T-cell (primary cell): ENCODE measurements at places on chromosomes 12 and 14. TPM values are rescaled to one million over a fixed set of nuclear protein-coding genes. Genes with fewer than 3 reads are reported as not detected.

The KRT4 gene
- total RNA-seq: not detected

The SETD1B gene
- total RNA-seq: 96.0 TPM

The SLC25A21 gene
- total RNA-seq: not detected

The KIF5A gene
- 1.4 TPM for total RNA-seq

The AICDA gene
- 0.35 TPM for total RNA-seq

The RNFT2 gene
- total RNA-seq: 6.9 TPM
